ENCODE measurements at places on chromosomes 3 and 15. TPM values are rescaled to one million over a fixed set of nuclear protein-coding genes. Genes with fewer than 3 reads are reported as not detected.

GRCh38 chr3:134799393-134799792, 4.3 kb downstream of the EPHB1 start:
- DNase-seq = no peak

Gene ARHGAP11A
- total RNA-seq = 91.6 TPM

Gene GUCA1C
- not detected for total RNA-seq

GRCh38 chr3:106820726-106821362, 556.4 kb upstream of the CCDC54 start:
- DNase-seq = no peak

DNA sequence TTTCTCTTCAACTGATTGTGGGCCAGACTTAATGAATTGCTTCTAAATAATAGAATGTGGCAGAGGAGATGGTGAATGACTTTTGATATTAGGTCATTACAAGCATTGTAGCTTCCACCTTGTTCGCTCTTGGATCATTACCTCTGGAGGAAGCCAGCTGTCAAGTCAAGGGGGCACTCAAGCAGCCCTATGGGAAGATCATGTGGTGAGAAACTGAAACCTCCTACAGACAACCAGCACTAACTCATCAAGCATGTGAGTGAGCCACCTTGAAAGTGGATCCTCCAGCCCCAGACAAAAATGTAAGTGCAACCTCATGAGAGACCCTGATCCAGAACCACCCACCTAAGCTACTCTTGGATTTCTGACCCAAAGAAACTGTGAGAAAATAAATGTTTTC, 109.8 kb upstream of the TBC1D5 start:
- DNase-seq = no peak

GRCh38 chr3:41188306-41188705, 11.0 kb upstream of the CTNNB1 start:
- no peak for DNase-seq

Gene TMEM45A
- total RNA-seq = 21.6 TPM

Gene ERICH6
- not detected for total RNA-seq

Gene CNTN3
- not detected for total RNA-seq

DNA sequence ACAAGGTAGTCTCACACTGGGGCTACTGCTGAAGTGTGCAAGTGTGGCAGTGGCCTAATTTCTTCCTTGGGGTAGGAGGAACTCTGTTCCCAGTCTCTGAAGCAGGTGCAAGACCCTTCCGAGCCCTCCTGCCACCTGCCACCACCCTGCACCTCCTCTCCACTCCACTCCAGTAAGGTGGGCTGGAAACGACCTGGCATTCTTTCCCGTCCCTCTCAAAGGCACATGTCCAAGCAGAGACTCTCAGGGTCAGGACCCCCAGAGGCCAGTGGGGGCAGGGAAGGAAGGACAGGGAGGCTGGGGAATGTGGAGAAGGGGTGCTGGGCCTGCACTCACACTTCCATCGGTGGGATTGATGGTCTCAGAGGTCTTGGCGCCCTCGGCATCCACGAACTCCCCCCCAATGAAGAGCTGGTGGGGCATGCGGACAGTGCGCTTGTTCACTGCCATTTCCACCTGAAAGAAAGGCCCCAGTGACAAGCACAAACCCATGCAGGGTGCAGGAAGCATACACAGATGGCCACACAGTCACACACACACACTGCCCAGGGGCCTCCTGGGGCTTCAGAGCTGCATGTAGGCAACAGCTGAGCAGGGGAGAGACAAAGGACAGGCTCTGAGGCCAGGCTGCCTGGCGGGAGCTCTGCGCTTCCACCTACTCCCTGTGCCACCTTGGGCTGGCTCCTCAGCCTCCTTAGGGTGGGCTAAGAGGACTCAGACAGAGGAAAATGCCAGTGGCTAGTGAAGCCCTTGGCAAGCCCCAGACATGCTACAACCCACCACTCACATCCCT, 43.8 kb downstream of the ALDH1L1 start:
- no peak for DNase-seq

All from PC-9 (cell line).